NCI-H748 treated with DMSO at 0.1 percent for 48 hours (cell line): ENCODE measurements at places on chromosomes 16 and 17.

GRCh38 chr17:4543557-4544026, 11.6 kb downstream of the MYBBP1A start:
- DNase-seq = no peak

- DNase-seq = peak; percentile 95
These were observed at the start of gene CEP95 for GRCh38 chr17:64506576-64507412. CEP95 (plus strand) TSS chr17:64506977; CDS start chr17:64507098, 121 bp downstream.

DNA sequence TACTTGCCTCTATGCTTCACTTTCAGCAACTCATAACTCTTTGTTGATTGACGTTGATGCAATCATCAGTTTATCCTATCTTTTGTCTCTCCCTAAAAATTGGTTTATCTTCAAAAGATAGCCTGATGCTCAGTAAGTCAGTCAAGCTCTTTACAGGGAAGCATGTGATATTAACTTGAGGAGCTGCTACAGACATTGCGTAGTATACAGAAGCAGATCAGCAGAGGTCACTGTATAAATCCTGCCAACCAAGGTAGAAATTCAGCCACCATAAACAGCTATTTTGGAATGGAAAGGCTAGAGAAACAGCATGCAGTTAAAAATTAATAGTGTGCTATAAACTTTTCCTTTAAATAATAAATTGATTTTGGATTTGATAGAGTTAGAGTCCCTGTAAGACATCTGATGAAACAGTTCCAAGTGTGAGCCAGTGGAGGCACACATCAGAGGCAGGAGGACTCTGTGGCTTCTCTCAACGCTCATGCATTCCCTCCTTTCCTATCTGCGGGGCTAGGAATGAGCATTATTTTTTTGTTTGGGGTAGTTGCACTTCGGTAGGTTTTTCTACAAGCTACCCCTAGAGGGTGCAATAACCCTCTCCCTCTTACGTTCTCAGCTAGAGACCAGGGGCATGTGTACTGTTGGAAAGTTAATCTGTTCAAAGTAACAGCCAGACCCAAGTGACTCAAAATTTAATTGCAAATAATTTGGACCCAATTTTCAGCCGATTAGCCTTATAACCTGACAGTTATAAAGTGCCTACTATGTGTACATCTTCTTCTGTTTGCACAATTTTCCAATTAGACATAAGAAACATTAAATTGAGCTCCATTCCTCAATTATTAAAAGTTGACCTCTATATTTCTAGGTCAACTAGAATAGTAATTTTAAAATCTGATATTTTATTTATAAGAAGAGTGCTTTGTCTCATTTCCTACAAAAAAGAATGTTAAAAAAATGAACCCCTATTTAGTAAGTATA, 647.7 kb upstream of the SOX9 start:
- DNase-seq = peak; percentile 83

DNA sequence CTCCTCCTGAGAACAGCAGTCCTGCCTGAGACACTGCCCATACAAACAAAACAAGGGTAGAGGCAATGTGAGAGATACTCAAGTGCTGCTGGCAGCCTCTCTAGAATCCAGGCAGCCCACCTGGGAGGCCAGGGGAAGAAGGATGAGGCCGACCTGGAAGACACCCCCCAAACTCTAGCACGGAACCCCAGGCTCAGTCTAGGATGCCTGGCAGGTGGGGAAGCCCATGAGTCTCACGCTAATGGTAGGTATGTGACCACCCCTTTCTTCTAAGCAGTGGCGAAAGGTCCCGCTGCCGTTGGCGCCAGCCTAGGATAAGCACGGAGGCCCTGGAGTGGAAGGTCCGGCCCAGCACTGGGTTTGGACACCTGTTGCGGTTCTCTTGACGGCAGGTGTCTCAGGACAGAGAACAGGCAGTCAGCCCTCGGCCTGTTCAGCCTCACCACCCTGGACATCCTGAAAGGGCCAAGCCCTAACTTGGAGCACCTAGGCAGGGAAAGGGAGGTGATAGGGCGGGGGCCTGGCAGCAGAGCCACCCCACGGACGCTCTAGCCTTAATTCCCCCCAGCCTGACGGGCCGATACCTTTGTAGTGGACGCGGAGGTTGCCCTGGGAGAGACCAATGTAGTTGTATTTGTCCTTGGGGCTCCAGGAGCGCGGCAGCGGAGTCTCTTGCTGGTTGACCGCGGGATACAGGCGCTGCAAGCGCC, 487 bp downstream of the RANBP10 start:
- no peak for DNase-seq

DNA sequence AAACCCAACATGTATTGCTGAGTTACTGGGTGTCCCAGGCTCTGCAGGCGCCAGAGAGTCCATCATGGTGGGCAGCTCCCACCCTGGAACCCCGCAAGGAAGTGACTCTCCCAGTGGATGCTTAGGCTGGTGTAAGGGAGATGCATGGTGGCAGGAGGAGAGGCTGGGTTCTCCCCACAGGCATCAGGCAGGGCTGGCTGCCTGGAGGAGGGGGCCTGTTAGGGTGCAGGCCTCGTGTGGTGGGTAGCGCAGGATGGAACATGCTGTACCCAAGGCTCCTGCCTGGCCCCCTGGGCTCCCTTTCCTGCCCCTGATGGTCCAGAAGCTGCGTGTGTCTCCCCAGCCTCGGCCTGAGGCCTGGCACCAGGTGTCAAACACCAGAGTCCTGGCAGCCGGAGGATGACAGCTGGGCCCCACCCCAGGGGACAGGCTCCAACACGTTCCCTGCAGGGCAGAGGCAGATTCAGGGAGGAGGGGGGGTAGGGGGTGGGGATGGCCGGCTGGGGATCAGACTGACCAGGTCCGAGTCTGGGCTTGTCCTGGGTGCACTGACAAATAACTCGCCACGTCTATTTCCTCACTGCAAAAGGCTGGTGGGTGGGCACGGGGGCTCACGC, 40.2 kb upstream of the CIBAR2 start:
- DNase-seq = no peak

GRCh38 chr16:47392081-47392480, 68.8 kb downstream of the ITFG1 start:
- DNase-seq = no peak

DNA sequence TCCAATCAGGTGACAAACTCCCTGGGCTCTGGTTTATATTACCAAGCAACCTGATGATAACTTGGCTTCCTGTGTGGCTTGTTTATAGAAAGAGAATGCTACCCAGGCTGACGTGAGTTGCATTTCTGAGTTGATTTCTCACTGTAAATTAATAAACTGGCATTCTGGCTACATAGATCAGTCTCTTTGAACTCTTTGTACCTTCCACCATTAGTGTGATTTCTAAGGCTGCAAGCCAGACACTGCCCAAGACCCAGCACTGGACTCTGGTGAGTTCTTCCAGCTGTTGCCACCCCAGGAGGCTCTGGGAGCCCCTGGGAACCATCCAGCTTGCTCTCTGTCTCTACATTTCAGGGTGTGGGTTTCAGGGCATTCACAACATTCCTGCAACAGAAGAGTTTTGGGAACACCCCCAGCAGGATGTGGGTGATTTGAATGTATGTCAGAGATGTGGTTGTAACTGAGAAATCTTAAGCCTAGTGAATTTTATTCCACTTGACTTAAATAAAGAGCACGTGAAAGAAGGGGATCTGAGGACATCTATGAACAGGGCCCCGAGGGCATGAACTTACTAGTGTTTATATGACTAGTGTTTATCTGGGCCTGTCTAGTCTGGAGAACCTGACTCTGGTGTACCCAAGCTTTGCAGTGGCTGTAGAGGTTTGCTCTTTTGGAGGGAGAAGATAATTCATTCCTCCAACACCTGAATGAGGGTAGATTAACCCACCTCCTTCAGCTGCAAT, 30.3 kb upstream of the LRRC37A start:
- DNase-seq = no peak

GRCh38 chr17:82396601-82397435, 21.3 kb upstream of the HEXD start:
- no peak for DNase-seq

DNA sequence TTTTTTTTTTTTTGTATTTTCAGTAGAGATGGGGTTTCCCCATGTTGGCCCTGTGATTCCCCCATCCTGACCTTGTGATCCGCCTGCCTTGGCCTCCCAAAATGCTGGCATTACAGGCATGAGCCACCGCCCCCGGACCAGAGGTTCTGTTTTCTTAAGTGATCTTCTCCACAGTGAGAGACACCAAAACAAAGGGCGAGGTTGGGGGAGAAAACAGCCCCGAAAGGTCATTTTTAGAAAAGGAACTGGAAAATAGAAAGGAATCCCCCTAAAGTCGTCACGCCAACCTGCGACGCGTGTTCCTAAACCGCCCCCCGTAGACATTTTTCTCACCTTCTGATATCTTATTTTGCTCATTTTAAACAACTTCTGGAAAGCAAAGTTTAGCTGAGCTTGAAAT, 6.1 kb upstream of the AXIN2 start:
- DNase-seq = no peak

- DNase-seq = no peak
These were observed 141.1 kb upstream of the HS3ST2 start for GRCh38 chr16:22672830-22673210.

GRCh38 chr16:1430759-1431496, at the start of gene PERCC1:
PERCC1 (plus strand) TSS chr16:1431078; CDS start chr16:1432594, 1,516 bp downstream.
- DNase-seq = peak; percentile 5

DNA sequence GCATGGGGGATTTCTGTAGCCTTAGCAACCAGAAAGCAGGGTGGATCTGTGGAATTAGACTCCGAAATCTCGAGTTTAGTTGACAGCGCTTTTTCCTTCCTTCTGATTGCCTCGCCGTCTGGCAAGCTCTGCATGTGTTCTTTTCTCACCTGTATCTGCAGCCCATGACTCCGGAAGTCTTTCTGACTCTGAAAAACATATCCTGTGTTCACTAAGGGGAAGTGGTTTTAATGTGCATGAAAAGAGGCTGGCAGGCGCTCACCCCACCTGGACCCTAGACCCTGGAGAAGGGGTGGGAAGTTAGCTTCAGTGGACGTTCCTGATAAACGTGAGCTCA, 158.5 kb downstream of the RPTOR start:
- no peak for DNase-seq

- no peak for DNase-seq
These were observed 44.8 kb downstream of the PITPNC1 start for GRCh38 chr17:67421869-67422273.

- no peak for DNase-seq
These were observed 12.4 kb downstream of the ZG16B start for GRCh38 chr16:2842340-2843000.

- DNase-seq = no peak
These were observed 808.1 kb downstream of the CDH11 start for GRCh38 chr16:64313726-64314125.

GRCh38 chr17:6239241-6239798, 169.1 kb downstream of the WSCD1 start:
- no peak for DNase-seq

GRCh38 chr17:31373150-31374093, 18.1 kb upstream of the RAB11FIP4 start:
- DNase-seq = peak; percentile 26

GRCh38 chr17:80833952-80834892, 157.4 kb upstream of the CHMP6 start:
- no peak for DNase-seq

DNA sequence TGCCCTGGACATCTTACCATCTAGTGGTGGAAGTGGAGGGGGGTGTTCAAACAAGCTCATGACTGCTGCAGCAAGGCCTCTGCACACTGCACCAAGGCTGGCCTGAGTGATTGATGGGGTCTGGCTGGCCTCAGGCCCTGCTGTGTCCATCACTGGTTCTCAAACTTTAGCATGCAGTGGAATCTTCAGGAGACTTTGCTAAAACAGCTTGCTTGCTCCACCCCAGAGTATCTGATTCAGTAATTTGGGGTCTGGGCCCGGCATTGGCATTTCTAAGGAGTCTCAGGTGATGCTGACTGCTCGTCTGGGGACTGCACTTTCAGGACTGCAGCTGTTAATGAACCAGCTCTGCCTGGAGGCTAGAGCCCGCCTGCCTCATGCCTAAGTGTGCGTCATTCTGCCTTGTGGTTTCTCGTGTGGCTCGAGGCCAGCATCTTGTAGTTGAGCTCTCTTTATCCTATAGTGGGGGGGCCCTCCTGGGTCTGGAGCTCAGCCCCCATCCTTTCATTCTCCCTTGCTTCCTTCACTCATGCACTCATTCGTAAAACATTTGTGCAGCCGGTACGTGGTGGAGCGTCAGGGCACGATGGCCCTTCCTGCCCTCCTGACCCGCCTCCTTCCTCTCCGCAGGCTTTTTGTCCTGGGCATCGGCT, 4.1 kb downstream of the MGAT5B start:
- DNase-seq = no peak

- DNase-seq = no peak
These were observed 458 bp downstream of the GFOD2 start for GRCh38 chr16:67718668-67719047.

GRCh38 chr17:7782240-7782639, 51.8 kb upstream of the KDM6B start:
- DNase-seq = no peak

DNA sequence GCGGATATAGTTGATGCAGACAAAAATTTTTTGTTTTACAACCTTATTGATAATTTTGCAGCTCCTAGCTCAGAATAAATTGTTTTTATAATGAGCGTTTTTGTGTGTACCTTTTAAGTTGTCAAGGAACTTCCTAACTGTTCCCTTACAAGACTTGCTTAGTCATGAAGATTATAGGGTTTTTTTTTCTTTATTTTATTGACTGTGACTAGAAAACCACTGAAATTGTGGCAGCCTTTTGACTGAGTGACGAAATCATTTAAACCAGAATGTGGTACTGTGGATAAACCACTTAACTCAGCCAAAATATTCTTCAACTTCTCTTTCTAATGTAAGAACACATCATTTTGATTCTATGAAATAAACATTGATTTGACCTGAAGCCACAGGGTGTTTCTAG, 40.8 kb upstream of the VPS4A start:
- no peak for DNase-seq

DNA sequence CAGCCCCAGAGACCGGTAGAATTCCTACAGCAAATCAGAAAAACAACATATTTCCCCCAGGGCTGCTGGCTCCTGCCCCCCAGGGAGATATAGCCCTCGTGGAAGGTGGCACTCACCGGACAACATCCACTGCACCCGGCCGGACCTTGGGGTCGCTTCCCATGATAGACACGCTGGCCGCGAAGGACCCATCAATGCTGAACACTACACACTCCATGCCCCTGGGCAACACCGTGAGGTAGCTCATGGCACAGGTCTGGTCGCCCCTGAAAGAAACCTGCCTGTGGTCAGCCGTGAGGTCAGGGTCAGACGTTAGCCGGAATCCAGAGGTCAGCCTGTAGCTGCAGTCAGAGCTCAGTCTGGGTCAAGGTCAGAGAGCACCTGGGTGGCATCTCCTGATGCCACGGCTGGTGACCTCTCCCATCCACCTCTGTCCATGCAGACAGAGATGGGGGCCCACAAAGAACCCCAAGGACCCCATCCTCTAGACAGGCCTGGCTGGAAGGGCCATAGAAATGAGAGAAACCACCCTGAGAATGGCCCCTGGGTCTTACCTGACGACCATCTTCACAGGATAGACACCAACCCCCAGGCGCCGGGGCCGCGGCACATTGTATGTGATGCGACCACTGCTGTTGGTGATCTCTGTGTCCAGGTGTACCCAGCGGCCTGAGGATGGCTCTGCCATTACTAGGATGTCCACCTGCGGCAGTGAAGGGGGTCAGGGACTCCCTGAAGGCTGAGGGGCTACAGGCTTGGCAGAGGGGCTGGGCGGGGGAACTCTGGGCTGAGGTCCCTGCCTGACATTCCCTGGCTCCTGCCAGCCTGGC, 19.6 kb downstream of the PIMREG start:
- DNase-seq = no peak

GRCh38 chr17:74512036-74512435, 19.2 kb downstream of the CD300LB start:
- no peak for DNase-seq
